SK-N-SH treated with all-trans-retinoic acid at 6 μM for 48 hours (cell line): ENCODE measurements at places on chromosomes 1 and 21.

- no peak for ATAC-seq
Observed at GRCh38 chr1:68975212-68975933, 478.5 kb upstream of the DEPDC1 start.

DNA sequence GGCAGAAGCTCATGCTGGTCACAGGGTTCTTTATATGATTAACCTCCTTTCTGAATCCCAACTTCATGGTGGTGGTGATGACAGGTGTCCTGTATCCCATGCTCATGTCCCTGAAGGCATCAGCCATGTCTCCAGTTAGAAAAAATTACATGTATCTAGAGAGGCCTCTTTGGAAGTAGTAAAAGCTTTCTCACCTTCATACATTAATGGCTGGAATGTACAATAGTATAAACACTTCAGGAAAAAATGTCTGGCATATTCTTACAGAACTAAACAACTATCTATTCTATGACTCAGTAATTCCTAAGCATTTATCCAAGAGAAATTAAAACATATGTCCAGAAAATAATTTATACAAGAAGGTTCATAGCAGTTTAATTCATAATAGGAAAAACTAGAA lies 34.0 kb downstream of the ADAM30 start:
- no peak for ATAC-seq

- peak; percentile 69 for ATAC-seq
Observed at GRCh38 chr1:22826604-22827580, 116.3 kb downstream of the EPHB2 start.

- ATAC-seq, result peak; percentile 84
Observed at GRCh38 chr1:203342192-203342940, 8.6 kb downstream of the FMOD start.

DNA sequence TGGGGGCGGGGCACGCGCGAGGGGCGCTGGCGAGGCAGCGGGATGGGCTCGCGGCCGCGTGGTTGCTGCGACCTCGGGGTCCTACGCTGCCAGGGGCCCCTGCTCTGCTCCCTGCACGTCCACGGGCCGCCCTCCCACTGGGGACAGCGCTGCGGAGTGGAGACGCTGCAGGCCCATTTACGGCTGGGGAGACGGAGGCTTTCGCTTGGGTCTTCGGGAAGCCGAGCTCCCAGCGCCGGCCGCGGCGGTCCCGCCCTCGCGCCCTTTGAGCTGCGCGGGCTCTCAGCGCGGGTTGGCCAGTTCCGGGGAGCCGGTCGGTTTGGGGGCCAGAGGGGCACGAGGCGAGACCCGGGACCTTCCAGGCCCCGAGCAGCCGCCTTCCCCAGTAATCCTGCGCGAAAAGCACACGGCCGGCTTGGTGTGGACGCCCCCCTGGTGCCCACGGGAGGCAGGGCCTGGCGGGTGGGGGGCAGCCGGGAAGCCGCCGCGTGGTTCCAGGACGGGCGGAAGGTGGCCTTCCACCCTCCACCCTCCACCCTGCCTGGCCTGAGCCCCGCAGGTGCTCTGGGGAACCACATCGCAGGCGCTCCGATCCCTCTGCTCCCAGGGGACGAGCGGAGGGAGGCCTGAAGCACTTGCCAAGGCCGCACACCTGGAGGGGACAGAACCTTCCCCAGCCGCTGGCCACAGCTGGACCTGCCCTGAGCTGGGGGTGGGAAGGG lies 570 bp upstream of the PEX10 start:
- ATAC-seq, result peak; percentile 54

- ATAC-seq, result no peak
Observed at GRCh38 chr1:199311478-199312262, 672.8 kb downstream of the PTPRC start.

- peak; percentile 34; the same call in 2 of the 3 replicates for ATAC-seq
Observed at GRCh38 chr1:43834280-43835081, 99.1 kb upstream of the ARTN start.
